NCI-H345 (cell line): ENCODE measurements at places on chromosomes 12 and 14.

DNA sequence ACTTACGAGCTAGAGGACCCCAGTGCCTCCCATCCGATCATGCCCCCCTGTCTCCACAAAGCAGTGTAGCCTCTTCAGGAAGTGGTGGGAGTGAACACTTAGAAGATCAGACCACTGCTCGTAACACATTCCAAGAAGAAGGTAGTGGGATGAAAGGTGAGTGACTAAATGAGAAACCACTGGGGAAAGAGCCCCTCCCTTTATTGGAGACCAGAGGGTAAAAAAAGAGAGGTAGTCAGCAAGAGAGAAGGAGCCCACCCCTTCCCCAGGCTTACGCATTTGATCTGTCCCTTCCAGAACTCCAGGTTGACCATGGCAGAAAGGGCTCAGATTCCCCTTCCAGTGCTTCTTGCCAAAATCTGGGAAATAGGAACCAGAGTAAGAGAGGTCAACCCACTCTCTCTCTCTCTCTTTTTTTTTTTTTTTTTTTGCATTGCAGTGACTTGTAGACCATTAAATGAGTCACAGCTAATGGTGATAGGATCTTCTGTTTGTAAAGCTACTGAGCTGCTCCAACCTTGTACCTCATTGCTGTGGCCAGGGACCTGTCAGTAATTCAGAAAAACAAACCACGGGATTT, 165.4 kb downstream of the GCH1 start:
- no peak for DNase-seq

GRCh38 chr12:96578526-96579125, 89.2 kb downstream of the CFAP54 start:
- DNase-seq = peak; percentile 69

- DNase-seq = no peak
Measured at GRCh38 chr14:72810201-72810600, 83.7 kb downstream of the DPF3 start.

- DNase-seq = no peak
Measured at GRCh38 chr14:38578278-38578681, 322.4 kb upstream of the CLEC14A start.

DNA sequence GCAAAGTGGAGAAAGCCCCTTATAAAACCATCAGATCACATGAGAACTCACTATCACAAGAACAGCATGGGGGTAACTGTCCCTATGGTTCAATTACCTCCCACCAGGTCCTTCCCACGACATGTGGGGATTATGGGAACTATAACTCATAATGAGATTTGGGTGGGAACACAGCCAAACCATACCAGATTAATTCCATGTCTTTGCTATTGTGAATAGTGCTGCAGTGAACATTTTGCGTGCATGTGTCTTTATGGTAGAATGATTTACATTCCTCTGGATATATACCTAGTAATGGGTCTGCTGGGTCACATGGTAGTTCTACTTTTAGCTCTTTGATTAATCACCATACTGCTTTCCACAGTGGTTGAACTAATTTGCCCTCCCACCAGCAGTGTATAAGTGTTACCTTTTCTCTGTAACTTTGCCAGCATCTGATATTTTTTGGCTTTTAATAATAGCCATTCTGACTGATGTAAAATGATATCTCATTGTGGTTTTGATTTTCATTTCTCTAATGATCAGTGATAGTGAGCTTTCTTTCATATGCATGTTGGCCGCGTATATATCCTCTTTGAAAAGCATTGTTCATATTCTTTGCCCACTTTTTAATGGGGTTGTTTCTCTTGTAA, 29.7 kb upstream of the SAV1 start:
- DNase-seq = no peak

DNA sequence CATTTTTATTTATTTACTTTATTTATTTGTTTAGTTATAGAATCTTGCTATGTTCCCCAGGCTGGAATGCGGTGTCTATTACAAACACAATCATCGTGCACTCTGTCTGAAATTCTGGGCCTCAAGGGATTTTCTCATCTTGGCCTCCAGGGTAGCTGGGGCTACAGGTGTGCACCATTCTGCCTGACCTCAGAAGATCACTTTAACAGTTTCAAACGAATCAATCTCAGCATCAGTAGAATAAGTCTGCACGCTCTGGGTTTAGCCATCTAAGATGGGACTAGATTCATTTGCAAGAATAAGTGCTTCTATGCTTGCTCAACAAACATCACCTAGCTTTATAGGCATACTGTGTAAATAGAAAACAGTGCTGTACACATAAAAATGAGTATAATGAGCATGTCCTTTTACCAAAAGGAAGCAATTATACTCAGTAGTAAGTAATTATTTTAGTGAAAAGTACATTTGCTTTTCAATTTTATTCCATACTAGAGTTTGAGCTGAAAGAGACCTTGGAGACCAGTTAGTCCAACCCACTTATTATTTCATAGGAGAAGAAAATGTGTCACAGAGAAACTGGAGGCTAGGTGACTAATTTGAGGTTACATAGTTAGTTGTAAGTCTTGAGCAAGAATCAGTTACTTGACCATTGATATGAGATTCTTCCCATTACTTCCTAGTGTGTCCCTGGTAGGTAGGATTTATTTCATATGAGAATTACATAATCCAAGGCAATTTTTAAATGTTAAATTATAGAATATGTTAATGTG, 456.5 kb upstream of the LMO3 start:
- DNase-seq = peak; percentile 63

DNA sequence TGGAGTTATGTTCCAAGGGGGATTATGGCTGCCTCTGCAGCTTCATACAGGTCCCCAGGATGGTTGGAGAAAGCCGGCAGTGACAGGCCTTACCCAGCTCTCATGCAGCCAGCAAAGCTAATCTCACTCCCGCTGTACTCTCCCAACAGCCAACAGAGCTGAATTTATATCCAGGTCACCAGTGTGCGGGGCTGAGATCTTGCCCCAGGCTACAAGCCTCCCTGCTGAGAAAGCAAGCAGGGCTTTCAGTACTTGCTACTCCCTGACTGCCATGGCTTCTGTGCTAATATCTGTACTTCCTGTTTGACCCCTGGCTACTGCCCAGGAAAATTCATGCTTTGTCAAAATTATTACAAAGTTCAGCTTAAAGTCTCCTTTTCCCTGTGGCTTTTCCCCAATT, 92.9 kb downstream of the ATP23 start:
- DNase-seq = no peak

GRCh38 chr14:56524971-56525677, 54.5 kb upstream of the TMEM260 start:
- peak; percentile 5 for DNase-seq

DNA sequence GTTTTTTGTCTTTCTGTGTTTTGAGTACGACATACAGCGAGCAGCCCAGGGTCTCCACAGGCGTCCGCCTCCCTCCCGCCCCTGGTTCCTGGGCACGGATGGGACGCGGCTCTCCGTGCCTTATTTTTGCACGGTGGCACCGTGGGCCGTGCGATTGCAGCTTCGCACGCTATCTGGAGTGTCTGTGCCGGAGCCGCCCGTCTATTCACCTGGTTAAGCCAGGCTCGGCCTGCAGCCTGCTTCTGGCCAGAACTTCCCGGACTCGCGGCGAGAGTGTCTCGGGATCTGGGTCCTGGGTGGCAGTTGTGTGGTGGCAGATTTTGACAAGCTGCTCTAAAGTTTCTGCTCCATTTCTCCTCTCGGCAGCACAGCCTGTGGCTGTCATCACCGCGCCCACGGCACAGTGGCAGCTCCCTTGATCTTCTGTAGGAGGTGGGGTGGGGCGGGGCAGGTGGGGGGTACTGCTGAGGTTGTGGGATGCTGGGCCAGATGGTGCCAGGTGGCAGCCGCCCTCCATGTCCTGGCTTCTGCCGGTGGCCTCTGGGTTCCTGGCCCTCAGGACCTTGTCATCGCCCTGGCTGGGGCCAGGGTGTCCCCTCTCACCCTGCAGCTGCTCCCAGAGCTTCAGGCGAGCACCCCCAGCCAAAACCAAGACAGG, 2.9 kb downstream of the MMP17 start:
- DNase-seq = peak; percentile 69

- DNase-seq = no peak
Measured at GRCh38 chr12:122403831-122404230, 18.6 kb downstream of the CLIP1 start.

DNA sequence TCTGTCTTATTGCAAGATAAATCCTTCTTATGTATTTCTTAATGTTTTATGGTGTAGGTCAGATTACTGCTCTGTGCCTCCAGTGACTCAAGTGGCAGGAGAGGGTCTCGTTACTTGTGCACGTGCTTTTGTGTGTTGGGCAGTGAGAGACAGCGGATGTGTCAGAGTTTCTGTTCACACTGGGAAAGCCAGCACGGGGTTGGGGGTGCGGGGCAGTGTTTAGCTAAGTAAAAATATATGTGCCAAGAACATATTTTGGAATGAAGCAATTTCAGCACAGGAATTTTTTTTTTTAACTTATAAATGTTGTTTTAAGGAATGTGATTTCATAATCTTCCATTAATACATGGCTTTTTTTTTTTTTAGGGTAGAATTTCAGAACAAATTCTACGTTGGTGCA, 4.5 kb upstream of the DNAH10 start:
- no peak for DNase-seq

GRCh38 chr14:71554959-71555612, 377.1 kb upstream of the RGS6 start:
- no peak for DNase-seq

- no peak for DNase-seq
Measured at GRCh38 chr14:23094666-23095195, at the start of gene ACIN1. TSS of gene ACIN1 (minus strand) at chr14:23095136. CDS start at chr14:23095112, 24 bp downstream.

DNA sequence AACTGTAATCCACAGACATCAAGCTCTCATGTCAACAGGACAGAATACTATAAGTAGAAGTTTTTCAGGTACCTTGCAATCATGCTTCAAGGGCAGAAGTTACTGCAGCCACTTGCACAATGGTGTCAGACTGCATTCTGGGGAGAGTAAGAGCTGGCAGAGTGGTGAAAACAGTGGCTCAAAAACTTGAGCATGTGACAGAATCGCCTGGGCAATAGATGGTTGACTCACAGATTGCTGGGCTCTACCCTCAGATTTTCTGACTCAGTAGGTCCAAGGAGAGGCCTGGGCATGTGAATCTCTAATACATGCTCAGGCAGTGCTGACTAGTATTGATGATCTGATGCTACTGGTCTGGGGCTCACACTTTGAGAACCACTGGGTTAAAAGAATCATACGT, 187.8 kb downstream of the TBX5 start:
- DNase-seq = no peak

DNA sequence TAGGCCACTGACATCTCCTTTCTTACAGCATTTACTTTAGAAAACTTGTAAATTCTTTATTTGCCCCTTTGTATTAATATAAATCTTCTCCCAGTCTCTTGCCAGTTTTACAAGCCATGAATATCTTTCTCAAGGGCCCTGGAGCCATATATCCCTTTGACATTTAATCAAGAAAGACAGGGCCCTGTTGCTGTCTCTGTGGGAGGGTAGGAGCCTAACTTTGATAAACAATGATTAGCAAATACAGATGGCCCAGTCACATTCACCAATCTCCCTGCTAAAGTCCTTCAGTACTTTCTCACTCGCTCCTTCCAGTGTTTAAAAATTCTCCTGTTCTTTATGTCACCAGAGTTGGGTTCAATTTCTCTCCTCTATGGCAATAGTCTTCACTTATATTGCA, 479.8 kb upstream of the USP15 start:
- no peak for DNase-seq

GRCh38 chr12:115305867-115306266, 621.9 kb upstream of the TBX3 start:
- no peak for DNase-seq

GRCh38 chr12:12997156-12997555, 2.9 kb downstream of the HEBP1 start:
- DNase-seq = no peak

DNA sequence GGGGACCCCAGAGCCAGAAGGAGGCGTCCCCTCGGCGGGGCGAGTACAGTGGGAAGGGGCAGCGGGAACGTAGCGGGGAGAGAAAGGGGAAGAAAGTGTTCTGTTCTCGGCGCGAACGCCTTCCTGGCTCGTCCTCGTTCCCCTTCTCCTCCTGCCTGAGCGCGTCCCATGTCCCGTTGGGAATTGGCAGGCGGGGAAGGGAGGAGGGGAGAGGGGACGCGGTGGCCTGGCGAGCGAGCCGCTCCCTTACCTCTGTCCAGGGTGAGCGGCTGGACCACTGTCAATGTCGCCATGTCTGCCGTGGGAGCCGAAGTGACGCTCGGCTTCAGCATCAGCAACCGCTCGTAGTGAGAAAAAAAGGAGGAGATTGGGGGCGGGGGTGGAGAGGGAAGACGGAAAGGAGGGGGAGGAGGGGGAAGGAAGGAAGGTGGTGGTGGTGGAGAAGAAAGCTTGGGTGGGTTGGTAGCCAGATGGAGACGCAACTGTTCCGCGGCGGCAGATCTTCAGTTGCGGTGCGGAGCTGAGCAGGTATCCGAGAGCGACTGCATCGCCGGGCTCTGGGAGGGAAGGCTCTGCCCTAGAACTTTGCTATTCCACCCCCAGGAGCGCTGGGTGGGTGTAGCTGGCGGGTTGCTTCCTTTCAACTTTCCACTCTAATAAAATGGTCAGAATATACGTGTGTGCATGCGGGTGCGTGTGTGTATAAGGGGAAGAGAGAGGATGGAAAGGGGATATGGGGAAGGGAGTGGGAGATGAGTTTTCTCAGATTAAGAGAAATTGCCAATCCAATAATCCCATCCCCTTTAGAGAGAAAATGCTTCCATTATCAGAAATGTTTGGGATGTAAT, at the start of gene LIN7A:
Gene LIN7A (minus strand): TSS at position 544 of the 848 bp plus-strand sequence. CDS start 212 bp downstream, at position 332.
- DNase-seq = peak; percentile 73

DNA sequence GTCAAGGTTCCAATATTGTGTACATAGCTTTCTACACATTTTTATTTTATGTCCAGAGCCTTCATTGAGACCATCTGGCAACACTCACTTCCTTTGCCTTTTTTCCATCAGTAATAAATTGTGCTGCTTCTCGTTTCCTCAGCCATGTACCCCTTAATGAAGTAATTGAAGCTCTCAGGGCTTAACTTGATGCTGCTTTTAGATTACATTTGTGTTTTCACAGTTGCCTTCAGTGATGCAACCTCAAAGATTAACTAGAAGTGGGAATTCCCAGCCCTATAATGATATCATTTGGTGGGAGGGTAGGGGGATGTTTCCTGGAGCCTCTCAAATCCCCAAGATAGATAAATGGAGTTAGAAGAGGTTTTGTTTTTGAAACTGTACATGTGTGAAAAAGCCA, 80.2 kb upstream of the KRR1 start:
- DNase-seq = no peak

- no peak for DNase-seq
Measured at GRCh38 chr14:63460680-63461369, 82.4 kb downstream of the PPP2R5E start.

GRCh38 chr12:32070370-32070769, 36.3 kb upstream of the BICD1 start:
- no peak for DNase-seq

- DNase-seq = no peak
Measured at GRCh38 chr12:49939707-49940106, 10.8 kb upstream of the AQP2 start.

- DNase-seq = no peak
Measured at GRCh38 chr14:91399868-91400640, 17.6 kb downstream of the CCDC88C start.

- no peak for DNase-seq
Measured at GRCh38 chr14:75175677-75176141, 703 bp downstream of the TMED10 start.
